ENCODE measurements at places on chromosomes 12 and 14. TPM values are rescaled to one million over a fixed set of nuclear protein-coding genes. Genes with fewer than 3 reads are reported as not detected.

The PTCSC3 gene
- total RNA-seq: not detected

The HVCN1 gene
- total RNA-seq: 0.86 TPM

The PZP gene
- total RNA-seq: not detected

The EPYC gene
- total RNA-seq: not detected

The SRRM4 gene
- not detected for total RNA-seq

The NOVA1 gene
- 3.4 TPM for total RNA-seq

The OR10G3 gene
- not detected for total RNA-seq

The DNAH10 gene
- 0.31 TPM for total RNA-seq

The LALBA gene
- total RNA-seq: not detected

The PLEKHD1 gene
- total RNA-seq: 0.02 TPM

The C1R gene
- total RNA-seq: 49.7 TPM

The STON2 gene
- 2.6 TPM for total RNA-seq

The C1QL4 gene
- 5.5 TPM for total RNA-seq

The VASH1 gene
- 4.3 TPM for total RNA-seq

The SLC38A1 gene
- total RNA-seq: 64.1 TPM

The KRT75 gene
- 0.08 TPM for total RNA-seq

The TMPRSS12 gene
- not detected for total RNA-seq

The MIP gene
- not detected for total RNA-seq

The ANKRD33 gene
- total RNA-seq: not detected

The IL22 gene
- total RNA-seq: not detected

The APOF gene
- total RNA-seq: not detected

The ACSM4 gene
- total RNA-seq: not detected

The A2ML1 gene
- total RNA-seq: not detected

The ZC2HC1C gene
- 5.6 TPM for total RNA-seq

The FERMT2 gene
- total RNA-seq: 33.9 TPM

The SAMD15 gene
- 2.5 TPM for total RNA-seq

The CACNB3 gene
- 31.4 TPM for total RNA-seq

The SPTB gene
- 1.5 TPM for total RNA-seq

The CNTN1 gene
- 53.7 TPM for total RNA-seq

The NRIP2 gene
- not detected for total RNA-seq

The NPAS3 gene
- total RNA-seq: not detected

The TMEM132C gene
- total RNA-seq: not detected

The PTPRB gene
- 0.69 TPM for total RNA-seq

The PACS2 gene
- total RNA-seq: 26.7 TPM

The LRP1 gene
- 12.2 TPM for total RNA-seq

The SIVA1 gene
- total RNA-seq: 184 TPM

The RNF212B gene
- not detected for total RNA-seq

The CCDC175 gene
- total RNA-seq: not detected

The BCL11B gene
- 0.33 TPM for total RNA-seq

The P2RX7 gene
- total RNA-seq: not detected

The BCL7A gene
- total RNA-seq: 10.3 TPM

The ZFHX2 gene
- total RNA-seq: 0.82 TPM

The GPR162 gene
- total RNA-seq: 0.38 TPM

The PSMA3 gene
- total RNA-seq: 195 TPM

The ASCL1 gene
- not detected for total RNA-seq

The HSPB8 gene
- 22.0 TPM for total RNA-seq

The HRK gene
- 1.3 TPM for total RNA-seq

The CRACR2A gene
- total RNA-seq: 1.6 TPM

The GXYLT1 gene
- total RNA-seq: 11.7 TPM

Data from A549 treated with Hydrocortisone at 1 μM for 4 hours (cell line).